ENCODE measurements at places on chromosomes 16 and 17.

DNA sequence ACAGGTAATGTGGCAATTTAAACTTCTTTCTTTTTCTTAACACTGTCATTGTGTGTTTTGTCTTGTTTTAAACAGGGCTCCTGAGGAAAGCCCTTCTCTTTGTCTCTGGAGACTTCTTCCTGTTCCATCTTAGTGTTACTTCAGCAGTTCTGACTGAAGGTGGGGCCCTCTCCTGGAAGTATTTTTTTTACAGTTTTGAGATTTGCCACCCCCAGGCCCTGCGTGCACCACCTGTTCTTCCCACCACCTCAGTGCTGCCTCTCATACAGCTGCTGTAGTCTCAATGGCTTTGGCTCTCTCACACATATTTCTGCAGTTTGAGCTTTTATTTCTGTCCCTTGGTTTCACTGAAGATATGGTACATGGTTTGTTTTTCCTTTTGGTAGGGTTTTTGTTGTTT, 52.5 kb upstream of the ALDH3A1 start:
- DNase-seq, result no peak

- DNase-seq, result no peak
Measured at GRCh38 chr16:28213396-28213795, 1.6 kb upstream of the XPO6 start.

DNA sequence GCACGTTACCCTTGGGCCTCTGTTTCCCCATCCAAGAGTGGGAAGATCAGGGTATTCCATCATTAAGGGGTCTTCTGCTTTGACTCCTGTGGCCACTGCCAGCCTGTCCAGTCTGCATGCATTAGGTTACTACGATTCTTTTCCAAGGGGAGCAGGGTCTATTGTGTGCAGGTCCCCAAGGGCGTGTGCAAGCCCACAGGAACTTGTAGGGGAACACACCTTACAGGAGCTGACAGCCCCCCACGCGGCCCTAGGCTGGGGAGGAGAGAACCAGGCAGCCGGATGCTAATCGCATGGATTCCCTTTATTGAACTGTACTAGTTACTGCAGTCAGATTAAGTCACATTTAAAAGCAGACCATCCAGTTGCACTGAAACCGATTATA, 116.7 kb downstream of the C16orf78 start:
- DNase-seq, result no peak

- DNase-seq, result no peak
Measured at GRCh38 chr17:41631025-41631897, 6.9 kb upstream of the KRT17 start.

DNA sequence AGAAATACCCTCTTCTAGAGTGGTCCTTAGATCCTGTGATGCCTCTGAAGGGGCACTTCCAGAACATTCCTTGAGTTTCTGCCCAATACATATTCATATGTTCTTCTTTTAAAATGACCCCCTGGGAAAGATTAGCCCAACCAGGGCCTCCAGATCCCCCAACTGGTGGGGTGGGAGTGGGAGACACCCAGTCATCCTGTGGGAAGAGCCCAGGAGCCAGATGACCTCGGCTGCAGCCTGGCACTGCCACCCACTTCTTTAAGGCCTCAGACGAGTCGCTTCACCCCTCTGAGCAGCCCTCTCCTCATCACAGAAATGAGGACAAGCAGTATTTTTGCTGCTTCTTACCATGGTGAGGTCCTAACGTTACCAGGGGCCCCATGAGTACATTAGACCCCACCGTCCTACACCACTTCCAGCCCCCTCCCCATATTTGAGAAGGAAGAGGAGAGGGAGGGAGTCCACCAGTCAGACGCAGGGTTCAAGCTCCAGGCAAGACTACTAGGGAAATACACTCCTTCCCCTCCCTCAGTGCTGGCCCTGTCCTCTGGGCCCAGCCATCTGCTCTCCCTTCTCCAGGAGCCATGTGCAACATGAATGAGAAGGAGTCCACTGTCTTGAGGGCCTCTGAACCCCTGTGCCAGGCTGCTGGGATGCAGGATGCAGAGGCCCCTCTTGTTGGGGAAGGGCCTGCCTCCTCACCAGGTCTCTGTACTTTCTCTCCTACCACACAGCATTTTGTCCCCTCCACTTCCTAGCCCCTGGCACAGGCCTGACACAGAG, 11.8 kb downstream of the MPO start:
- no peak for DNase-seq

All from adipocyte (in vitro differentiated cells).